ENCODE measurements at places on chromosomes 11 and 22.

- DNase-seq, result no peak
Measured at GRCh38 chr11:9936754-9937153, 272.9 kb downstream of the SWAP70 start.

DNA sequence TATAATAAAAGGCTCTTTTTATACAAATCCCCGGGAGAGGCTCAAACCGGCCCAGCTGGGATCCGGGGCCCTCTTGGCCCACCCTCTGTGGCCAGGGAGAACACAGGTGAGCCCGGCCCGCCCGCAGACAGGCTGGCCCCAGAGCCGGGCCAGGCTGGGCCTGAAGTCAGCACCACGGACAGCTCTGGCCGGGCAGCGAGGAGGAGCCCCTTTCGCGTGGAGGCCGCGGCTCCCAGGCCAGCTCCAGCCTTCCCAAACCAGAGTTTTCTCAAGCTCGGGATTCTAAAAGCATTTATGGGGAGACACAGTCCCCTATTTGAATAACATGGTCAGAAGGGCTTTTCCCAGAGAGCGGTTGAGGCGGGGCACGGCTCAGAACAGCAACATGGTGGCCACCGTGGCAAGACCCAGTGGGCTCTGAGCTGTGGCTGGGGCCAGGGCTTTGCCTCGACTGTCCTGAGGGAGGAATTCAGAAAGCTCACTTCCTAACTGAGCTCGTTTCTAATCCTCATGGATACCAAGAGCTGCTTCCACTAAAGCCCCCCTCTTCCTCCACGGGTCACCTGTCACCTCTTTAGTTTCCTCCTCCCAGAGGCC lies 115.4 kb downstream of the BRD1 start:
- no peak for DNase-seq

GRCh38 chr11:32121012-32121411 lies 30.1 kb downstream of the RCN1 start:
- no peak for DNase-seq

DNA sequence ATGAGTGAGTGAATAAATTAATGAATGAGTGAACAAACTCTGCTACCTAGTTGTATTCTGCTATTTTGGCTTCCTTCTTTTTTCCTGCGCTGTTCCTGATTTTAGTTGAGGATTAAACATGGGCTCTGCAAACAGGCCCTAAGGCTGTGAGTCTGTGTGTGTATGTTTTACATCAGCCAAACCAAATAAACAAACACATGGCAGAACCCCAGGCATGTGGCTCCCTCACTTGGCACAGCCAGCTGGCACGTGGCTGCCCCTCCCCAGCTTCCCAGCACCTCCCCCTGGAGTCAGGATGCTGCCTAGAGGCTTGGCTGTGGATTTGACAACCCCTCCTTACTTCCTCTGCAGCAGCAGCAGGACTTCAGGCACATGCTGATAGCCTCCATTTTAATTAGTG lies 593.2 kb downstream of the INSC start:
- peak; percentile 66 for DNase-seq

DNA sequence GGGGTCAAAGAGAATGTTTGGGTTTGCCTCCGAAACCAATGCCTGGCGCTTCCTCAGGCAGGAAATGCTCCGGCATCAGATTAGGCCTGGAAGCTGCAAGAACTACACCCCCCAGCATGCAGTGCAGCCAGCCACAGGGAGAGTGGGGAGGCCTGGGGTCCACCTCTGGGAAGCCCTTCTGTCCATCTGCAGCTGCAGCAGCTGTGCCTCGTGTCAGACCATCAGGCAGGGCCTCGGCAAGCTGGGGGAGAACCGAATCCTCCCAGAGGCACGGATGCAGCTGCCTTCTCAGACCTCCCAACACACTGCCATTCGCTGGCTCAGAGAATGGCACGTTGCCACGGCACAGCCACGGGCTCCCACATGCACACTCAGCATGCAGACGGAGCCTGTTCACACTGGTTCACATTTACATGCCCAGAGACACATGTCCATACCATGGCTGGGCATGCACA lies 57.4 kb downstream of the NECTIN1 start:
- peak; percentile 52 for DNase-seq

DNA sequence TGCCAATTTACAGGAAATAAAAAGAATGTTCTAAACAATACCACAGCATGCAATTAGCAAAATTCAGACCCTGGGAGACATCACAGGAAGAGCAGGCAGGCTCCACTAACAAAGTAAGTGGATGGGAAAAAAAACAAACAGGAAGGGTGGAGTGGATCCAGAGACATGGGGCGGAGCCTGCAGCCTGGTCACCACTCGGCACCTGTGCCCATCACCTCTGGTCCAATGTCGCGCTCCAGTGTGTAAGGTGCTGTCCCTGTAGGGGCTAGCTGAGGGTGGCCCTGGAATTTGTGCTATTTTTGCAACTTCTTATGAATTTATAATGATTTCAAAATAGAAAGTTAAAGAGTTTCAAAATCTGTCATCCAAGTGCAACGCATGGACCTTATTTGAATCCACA lies 11.0 kb upstream of the MOB2 start:
- DNase-seq, result no peak

GRCh38 chr11:111376181-111376871 lies 2.7 kb downstream of the POU2AF1 start:
- DNase-seq, result no peak
